ENCODE measurements at places on chromosomes 5 and 9. TPM values are rescaled to one million over a fixed set of nuclear protein-coding genes. Genes with fewer than 3 reads are reported as not detected.

DNA sequence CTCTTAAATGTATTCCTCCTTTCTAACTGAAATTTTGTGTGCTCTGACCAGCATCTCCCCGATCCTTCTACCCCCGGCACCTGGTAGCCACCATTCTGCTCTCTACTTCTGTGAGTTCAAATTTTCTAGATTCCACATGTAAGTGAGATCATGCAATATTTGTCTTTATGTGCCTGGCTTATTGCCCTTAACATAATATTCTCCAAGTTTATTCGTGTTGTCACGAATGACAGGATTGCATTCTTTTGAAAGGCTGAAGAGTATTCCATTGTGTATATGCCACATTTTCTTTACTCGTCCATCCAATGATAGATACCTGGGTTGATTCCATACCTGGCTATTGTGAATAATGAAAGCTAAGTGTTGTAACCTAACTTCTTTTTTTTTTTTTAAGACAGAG lies 29.0 kb downstream of the FBXL7 start:
- no peak for DNase-seq

GRCh38 chr9:116332090-116332489 lies 178.5 kb downstream of the PAPPA start:
- no peak for DNase-seq

DNA sequence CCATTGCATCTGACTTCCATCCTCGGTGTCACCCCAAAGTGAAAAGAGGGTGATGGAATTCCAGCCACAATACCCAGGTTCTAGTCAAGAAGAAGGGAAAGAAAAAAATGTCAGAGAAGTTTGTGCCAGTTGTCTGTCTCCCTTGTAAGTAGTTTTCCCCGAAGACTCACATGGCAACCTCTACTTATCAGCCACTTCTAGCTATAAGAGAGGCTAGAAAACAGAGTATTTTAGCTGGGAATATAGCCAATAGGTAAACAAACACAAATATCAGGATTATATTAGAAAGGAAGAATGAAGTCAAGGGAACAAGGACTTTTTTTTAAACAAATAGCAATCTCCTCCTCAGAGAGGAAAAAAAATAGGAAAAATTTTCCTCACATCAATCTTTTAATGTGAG lies 12.2 kb upstream of the ISL1 start:
- no peak for DNase-seq

DNA sequence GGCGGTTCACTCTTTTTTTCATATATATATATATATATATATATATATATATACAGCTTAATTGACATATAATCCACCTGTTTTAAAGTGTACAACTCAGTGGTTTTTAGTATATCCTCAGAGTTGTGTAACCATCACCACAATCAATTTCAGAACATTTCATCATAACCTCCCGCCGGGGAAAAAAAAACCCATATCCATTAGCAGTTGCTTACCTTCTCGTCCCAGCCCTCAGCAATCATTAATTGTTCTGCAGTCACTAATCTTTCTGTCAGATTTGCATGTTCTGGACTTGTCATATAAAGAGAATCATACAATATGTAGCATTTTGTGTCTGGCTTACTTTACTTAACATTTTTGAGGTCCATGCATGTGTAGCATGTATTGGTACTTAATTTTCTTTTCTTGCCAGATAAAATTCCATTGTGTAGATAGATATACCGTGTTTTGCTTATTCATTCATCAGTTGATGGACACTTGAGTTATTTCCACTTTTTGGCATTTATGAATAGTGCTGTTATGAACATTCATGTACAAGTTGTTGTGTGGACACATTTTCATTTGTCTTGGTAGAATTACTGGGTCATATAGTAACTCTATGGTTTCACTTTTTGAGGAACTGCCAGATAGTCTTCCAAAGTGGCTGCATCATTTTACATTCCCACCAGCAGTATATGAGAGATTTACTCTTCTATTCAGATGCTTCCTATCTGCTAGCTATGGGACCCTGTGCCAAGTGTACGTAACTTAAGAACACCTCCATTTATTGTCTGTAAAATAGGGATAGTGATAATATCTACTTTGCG lies 3.5 kb upstream of the RNF145 start:
- DNase-seq, result no peak

DNA sequence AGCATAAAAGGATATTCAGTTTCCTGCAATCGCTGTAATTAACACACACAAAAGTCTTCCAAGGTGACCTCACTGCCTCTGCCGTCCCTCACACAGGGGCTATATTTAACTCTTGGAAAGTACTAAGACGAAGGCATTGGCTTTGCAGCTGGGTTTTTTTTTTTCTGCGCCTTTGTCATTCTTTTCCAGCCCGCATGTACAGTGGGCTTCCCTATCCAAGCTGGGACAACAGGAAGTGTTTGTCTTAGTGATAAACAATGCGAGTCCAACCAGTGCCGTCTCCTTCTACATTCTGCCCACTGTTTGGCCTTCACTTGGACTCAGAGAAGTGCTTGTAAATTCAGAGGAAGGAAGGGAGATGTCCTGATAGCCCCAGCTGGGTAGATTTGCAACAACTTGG lies 17.6 kb downstream of the AFAP1L1 start:
- no peak for DNase-seq

DNA sequence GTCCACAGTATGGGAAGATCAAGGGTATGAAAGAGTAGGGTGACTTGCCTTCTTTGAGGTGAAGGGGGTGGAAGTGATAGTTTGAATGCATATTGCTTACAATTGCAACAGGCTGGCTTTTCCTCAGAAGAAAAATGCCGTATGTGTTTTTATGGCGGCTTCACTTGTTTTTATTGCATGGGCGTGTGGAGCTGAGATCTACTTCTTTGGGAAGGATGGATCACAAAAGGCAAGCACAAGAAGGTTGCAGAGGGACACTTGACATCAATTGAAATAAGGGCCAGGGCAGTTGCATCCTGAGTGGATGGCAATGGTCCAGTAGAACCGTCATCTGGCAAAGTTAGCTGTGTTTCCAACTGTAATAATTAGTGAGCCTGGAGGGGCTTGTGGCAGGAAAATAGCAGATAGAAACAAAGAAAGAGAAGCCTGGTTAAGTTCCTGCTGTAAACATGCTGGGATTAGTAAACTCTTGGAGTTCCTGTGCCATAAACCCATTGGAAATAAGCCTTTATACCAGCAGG lies 138.4 kb downstream of the NTRK2 start:
- no peak for DNase-seq

DNA sequence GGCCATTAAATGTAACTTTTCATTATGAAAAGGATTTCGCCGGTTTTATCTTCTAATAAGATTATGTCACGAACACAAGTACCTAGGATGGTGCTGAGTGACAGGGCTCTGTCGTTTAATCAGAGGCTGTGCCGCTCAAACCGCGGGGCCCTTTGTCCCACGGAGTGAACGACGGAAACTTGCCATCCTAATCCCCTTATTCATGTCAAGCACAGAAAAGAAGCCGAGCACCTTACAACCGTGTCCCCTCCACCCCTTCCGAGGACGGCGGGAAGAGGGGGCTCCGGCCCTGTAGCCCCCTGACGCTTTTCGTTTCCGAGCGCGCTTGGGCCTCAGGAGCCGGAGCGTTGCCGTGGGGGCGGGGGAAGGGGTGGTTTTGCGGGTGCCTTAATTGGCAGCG lies 11.2 kb downstream of the LMX1B start:
- DNase-seq, result no peak

DNA sequence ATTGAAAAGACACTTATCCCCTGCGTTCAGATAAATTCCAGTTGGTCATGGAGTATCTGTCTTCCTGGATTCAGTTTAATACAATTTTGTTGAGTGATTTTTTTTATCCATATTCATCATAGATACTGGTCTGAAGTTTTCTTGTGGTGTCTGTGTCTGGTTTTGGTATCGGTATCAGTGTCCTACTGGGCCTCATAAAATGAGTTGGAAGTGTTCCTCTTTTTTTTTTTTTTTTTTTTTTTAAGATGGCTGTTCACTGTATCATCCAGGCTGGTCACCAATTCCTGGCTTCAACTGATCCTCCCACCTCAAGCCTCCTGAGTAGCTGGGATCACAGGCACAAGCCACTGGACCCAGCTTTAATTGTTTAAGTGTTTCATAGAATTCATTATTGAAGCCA lies 2.9 kb upstream of the CAMSAP1 start:
- no peak for DNase-seq

ZFAND5 gene
- 174 TPM for total RNA-seq

PCDHA10 gene
- total RNA-seq, result 1.1 TPM

FOXD4L5 gene
- 0.05 TPM for total RNA-seq

ANKRD55 gene
- total RNA-seq, result not detected

All from urinary bladder (tissue), 4 donors.